Suppressor macrophage (primary cell): ENCODE measurements at places on chromosomes 6 and 20.

DNA sequence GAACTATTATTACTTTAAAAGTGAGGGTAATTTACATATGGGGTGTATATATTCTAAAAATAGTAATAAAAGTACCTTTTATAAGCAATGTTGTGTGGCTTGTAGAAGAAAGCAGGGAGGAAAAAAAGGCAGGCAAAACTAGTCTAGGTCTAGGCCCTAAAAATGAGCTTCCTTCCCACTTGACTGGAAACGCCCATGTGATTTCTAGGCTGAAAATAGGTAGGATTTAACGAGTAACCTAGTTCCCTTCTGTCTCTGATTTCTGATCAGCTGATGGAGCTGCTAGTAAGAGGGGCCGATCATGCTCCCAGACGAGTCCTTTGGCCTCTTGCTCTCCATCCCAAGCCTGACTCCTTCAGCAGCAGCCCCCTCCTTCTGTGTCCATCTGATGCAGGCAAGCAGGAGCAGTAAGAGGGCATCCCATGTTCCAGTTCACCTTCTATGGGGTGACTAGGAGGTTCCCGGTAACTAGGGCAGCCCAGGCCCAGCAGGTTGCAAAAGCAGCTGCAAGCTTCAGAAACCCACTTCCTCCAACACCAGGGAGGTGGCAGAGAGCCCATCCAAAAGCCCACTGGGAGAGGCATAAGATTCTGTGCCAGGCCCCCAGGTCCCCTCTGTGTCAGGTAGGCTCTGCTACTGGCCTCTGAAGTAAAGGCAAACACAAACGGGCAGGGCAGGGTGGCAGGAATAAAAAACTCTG lies 24.4 kb downstream of the TBC1D20 start:
- no peak for DNase-seq

DNA sequence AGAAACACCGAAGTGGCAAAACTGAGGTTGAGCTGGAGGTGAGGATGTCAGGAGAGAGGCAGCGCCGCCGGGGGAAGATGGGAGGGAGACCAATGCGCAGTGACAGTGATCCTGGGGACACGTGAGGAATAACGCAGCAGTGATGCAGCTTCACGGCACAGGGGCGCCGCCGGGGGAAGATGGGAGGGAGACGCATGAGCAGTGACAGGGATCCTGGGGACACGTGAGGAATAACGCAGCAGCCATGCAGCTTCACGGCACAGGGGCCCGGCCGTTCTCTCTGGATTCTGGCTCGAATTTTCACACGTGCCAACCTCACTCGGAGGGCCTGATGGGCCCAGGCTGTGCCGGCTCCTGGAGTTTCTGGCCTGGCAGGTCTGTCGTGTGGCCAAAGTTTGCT lies 94.7 kb downstream of the SMOC2 start:
- no peak for DNase-seq

- no peak for DNase-seq
These were observed 283.7 kb downstream of the DHX35 start for GRCh38 chr20:39245685-39246311.

DNA sequence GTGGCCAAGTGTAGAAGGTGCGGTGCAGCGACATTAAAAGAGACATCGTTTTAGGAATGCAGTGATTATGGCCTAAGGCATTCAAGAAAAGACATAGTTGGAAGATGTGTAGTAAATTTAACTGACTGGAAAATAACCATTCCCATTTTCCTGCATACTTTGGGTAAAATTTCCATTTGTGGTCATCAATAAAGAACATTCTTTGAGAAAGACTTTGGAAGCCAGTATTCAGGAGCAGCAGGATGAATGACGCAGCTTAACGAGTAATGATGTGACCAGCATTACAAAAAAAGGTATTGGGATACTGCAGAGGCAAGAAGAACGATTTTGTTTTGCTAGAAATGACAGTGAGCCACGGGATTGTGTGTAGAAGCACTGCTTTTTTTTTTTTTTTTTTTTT lies 7.0 kb upstream of the RWDD1 start:
- no peak for DNase-seq

DNA sequence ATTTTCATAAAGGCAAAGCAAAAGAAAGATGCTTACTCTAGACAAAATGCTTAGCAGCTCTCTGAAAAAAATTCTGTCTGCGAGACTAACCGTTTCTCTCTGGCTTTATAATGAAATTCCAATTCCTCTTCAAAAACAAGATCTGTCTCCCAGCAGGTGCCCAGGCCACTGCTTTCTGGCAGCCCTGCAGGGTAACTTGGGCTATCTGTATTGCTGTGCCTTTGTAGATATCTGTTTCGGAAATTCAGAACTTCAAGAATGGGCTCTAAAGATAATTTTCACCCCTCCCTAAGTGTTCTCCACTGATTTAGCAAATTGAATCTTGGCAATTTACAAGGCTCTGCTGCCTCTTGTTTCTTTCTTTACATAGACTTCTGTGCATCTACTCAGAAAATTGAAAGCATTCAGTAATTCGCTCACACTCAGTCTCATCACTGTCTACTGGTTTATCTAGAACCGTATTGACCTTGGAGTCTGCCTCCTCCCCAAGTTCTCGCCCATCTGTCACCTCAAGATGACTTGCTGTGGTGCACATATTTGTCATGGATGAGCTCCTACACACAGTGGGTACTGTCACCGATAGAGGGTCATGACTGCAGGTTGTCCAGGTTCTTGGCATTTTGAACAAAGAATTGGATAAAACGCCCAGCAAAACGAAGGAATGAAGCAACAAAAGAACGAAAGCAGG lies 26.4 kb upstream of the FABP7 start:
- DNase-seq, result no peak
